ENCODE measurements at places on chromosomes 5 and 9. TPM values are rescaled to one million over a fixed set of nuclear protein-coding genes. Genes with fewer than 3 reads are reported as not detected.

VCAN gene
- total RNA-seq = 12.1 TPM

DNA sequence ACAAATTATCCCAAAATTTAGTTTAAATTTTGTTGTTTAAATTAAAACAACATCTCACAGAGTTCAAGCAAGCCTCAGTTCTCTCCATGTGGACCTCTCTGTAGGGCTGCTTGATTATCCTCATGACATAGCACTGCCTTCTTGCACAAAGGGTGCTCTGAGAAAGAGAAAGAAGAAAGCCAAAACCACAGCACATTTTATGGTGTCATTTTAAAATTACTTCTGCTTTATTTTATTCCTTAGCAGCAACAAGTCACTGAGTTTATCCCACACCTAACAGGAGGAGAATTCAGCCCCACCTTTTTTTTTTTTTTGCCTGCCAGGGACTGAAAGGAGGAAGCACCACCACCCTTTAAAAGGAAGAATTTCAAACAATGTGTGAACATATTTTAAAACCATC is 12.8 kb upstream of the KCNV2 start:
- H3K4me3 ChIP-seq = no peak overlapping the region
- DNase-seq = no peak
- H3K27ac ChIP-seq = no peak overlapping the region
- H3K36me3 ChIP-seq = no peaks in the 10 kb centered on the region

GRCh38 chr9:68455451-68455850 is 85.2 kb downstream of the TMEM252 start:
- no peaks in the 10 kb centered on the region for H3K36me3 ChIP-seq
- H3K4me3 ChIP-seq = no peak overlapping the region
- no peaks in the 10 kb centered on the region for H3K27me3 ChIP-seq
- peak overlapping the region; percentile 83 for H3K27ac ChIP-seq

SCGB3A2 gene
- total RNA-seq = not detected

DNA sequence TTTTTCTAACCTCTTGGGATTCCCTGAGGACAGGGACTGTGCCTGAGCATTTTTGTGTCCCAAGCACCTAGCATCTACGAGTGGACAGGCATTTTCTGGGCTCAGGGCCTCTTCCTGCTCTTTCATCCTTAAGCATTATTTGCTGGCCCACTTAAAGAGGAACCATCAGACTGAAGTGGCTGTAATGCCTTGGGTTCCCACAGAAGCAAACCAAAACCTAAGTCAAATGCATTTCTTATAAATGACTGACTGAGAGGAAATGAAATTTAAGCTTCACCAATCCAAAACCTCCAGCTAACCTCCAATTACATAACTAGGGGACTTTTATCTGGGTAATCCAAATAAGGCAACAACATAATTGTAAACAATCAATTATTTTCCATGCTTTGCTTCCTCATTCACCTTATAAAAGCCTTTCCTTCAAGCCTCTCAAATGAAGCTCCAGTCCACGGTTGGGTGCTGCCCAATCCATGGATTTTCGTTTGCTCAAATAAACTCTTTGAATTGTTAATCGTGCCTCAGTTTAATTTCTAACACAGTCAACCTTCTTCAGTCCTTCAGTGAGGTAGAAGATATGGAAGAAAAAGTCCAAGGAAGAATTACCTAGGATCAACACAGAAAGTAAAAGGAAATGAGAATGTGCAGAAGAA is 25.3 kb upstream of the SLC31A2 start:
- H3K4me3 ChIP-seq = no peak overlapping the region
- H3K27ac ChIP-seq = no peak overlapping the region
- no peaks in the 10 kb centered on the region for H3K36me3 ChIP-seq
- no peaks in the 10 kb centered on the region for H3K4me1 ChIP-seq

DNA sequence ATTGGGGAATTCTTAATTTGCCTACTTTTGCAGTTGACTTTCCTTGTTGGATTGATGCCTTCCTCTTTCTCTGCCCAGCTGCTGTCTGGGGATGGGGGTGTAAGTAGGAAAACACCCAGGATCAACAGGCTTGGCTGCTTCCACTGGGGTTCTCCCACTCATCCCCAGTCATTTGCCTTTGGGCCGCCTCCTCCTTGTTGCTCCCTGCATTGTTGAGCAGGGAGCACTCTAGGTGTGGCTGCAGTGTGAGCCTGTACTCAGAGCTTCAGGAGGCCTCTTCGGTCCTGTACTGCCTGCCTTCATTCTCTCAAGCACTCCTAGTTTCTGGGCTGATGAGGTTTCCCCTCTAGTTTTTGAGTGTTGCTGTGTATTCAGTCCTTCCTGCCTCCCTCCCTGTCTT is 12.1 kb downstream of the RHOBTB3 start:
- H3K4me3 ChIP-seq = no peak overlapping the region
- DNase-seq = no peak
- H3K27ac ChIP-seq = no peak overlapping the region
- H3K27me3 ChIP-seq = no peaks in the 10 kb centered on the region
- H3K4me1 ChIP-seq = no peaks in the 10 kb centered on the region
- H3K36me3 ChIP-seq = no peaks in the 10 kb centered on the region

All from transverse colon (tissue), 4 donors.